Anterior cingulate cortex (tissue), 58 donors: ENCODE measurements at places on chromosomes 1 and 21.

GRCh38 chr21:42193721-42194120 is 25.2 kb upstream of the ABCG1 start:
- DNase-seq = no peak

DNA sequence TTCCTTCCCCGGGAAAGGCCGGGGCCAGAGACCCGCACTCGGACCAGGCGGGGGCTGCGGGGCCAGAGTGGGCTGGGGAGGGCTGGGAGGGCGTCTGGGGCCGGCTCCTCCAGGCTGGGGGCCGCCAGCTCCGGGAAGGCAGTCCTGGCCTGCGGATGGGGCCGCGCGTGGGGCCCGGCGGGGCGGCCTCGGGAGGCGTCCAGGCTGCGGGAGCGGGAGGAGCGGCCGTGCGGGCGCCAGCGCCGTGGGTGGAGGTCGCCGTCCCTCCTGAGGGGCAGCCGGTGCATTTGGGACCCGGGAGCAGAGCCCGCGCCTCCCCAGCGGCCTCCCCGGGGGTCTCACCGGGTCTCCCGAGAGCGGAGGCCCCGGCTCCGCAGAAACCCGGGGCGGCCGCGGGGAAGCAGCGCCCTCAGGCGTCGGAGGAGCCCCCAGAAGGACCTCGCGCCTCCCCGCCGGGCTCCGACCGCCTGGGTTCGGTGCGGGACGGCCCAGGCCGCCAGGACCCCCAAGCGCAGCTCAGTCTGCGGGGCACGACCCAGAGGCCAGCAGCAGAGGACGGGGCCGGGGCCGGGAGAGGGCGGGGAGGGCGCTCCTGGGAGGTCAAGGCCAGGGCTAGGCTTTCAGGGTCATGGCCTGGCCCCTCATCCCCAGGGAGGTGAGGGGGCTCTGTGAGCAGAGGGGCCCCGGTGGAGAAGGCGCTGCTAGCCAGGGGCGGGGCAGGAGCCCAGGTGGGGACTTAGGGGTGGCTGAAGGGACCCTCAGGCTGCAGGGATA is 7.2 kb upstream of the SLX9 start:
- no peak for DNase-seq

DNA sequence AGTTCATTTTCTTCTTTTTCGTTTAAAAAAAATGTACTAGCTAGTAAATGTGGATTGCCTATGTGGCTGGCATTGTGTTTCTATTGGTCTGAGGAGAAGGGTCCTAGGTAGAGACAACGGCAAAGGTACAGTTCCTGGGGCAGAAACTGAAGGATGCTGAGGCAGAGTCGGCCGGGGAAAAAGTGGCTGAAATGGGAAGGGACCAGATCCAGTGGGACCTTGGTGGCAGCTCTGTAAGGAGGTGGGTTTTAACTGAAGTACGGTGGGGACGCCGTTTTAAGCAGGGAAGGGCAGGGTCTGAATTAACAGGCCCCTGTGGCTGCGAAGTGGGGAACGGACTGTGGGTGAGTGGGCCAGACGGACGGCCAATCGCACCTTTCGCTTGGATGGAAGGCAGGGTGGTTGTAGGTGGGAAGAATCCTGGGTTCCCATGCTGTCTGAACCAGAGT is 420 bp upstream of the VPS13D start:
- no peak for DNase-seq

DNA sequence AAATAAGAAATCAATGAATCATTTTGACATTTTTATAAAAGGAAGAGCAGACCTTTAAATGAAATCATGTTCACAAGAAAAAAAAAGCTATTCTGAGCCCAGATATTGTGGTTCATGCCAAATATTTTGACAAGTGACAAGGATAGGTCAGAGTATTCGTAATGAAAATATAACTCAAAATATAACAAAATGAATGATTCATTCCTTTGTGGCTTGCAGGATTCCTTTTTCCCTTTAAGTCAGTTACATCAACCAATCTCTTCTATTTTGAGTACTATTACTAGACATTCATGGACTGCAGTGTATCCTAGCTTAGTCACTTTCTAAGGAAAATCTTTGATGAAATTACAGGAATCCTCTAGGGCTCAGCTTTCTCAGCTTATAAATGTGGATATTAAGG is 188.7 kb downstream of the COL11A1 start:
- DNase-seq = no peak
